Gastroesophageal sphincter (tissue), 4 donors: ENCODE measurements at places on chromosomes 11 and 22.
A peak's percentile ranks its signal among the peaks of the same experiment; 100 is the strongest.

GRCh38 chr22:36544107-36544620 lies 15.2 kb upstream of the EIF3D start:
- ATAC-seq: no peak

DNA sequence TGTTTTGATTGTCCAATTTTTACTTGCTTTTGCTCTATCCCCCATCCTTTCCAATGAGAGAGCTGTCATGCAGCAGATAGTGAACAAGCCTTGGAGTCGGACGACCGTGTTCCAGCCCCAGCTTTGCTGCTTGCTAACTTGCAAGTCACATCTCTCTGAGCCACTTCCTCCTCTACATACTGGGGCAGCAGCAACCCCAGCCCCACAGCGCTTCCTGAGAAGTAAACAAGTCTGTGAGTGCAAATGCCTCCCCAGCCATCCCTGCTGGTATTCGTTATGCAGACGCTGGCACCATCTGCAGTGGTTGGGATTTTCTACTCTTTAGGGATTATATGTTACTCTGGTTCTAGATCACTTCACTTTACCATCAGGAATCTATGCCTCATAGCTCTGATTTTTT lies 35.0 kb downstream of the TPBGL start:
- no peak for ATAC-seq

- ATAC-seq: no peak
Measured at GRCh38 chr11:47378836-47379170, 456 bp upstream of the SPI1 start.

DNA sequence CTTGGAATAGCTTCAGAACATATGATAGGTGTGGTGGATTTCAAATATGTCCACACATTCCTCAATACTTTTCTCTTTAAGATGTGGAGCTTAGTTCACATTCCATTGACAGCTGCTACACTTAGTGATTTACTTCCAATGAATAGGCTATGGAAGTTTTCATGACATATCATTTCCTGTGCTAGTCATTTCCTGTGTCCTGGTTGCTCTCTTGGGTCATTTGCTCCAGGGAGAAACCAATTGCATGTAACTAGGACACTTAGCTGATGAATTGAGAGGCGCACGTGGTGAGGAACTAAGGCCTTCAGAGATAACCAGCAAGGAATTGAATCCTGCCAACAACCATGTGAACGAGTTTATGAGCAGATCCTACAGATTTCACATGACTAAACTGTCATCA lies 120.9 kb downstream of the SLC17A6 start:
- ATAC-seq: no peak

DNA sequence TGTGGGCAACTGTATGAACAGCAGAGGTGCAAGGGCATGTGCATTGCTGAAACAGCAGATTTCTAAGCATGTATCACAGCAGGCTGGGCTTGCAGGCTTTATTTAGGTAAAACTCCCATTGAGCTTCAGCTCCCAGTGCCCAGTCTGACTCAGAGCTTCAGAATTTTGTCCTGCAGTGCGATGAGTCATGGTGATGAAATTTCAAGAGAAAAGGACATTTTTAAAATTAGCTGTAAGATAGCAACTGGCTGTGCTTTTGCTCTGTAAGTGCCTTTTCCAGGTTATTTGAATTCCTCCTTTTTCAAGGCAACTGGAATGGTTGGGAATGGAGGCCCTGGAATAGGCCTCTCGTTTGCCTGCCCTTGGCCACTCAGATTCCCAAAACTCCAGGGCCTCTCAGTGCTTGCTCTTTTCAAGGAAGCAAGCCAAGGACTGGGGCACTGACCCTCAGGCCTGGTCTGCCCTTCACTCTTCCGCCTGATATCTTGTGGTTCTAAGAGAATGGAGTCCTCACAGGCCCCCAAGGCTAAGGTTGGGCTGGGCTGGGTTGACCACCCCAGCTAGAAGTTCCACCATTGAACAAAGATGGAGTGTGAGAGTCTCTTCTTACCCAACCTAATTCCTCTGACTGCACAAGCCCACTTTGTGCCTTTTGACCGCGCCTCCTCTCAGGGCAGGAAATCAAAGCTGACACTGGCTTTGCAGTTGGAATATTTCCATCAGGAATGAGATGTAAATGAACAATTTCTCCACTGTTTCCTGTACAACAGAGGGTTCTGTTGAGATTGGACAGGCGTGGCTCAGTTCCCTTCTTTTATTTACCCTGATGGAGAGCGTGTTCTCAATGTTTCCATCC lies 59.5 kb upstream of the PRSS23 start:
- peak; percentile 76 for ATAC-seq

DNA sequence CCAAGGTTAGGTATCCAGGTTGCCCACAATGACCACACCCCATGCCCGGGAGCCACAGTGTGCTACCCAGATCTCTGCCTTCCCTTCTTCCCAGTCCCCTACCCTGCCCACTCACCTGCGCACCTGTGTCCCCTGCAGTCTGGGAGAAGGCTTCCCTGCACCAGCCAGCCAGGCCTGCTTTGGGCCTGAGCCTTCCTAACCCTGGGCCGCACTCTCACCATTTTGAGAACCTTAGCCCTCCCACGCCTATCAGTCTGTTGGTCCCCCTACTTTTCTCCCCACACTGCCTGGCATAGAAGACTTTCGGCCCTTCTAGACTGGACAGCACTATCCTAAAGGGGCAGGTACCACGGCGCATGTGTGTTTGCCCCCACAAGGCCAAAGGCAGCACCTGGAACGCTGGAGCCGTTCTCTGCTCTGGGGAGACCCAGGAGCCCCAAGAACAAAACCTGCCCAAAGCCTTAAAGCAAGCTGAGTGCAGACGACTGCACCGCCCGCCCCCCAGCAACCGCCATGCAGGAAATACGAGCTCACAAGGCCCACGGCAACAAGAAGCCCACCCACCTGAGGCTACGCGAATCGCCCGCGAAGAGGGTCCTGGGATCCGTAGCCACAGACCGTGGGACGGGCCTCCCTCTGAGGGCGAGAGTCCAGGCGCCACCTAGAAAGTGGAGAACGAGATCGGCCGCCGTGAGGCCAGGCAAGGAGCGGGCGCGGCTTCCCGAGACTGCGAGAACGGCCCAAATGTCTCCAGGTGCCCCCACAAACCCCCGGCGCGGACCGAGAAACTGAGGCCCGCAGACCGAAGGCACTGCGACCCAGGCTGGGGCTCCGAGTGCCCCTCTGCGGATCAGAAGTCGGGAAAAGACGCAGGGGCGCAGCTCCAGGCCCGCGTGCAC lies 546 bp downstream of the GNB1L start:
- ATAC-seq: peak; percentile 2

GRCh38 chr11:128559496-128560103 lies 27.8 kb downstream of the ETS1 start:
- ATAC-seq: no peak

DNA sequence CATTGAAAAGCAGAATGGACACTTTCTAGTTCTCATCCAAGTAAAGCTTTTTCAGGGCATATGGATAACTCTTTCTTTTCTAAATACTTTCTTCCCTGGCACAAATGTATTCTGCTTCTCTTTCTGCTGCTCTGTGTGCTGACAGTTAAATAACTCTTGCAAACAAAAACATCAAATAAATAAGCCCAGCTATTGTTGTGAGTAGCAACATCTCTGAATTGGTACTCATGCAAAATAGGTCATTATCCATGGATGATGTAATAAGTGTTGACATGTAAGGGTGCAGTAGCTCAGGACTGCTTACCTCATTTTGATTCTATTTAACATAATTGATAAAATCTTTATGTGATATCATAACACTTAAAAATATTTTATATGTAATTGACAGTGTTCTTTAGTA lies 164.3 kb downstream of the MSANTD4 start:
- ATAC-seq: no peak

GRCh38 chr11:114886644-114887265 lies 208.4 kb downstream of the NXPE2 start:
- no peak for ATAC-seq

DNA sequence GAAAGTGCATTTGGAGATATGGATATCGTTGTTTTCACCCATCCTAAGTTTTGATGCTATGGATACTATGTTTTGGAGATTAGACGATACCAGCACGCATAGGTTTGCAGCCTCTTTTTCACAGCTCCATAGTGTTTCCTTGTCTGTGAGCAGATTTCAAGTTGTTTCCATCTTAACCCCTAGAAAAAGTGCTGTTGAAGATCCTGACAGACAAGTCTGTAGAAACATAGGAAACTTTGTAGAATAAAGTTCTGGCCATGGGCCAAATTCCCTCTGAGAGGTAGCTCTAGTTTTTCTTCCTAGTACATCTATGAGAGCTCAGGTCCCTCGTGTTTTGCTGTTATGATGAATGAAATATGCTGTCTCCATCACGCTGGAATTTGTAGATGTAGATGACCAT lies 32.4 kb downstream of the ST3GAL4 start:
- no peak for ATAC-seq

- ATAC-seq: peak; percentile 29
Measured at GRCh38 chr11:66617155-66617834, 865 bp downstream of the RBM14 start.

DNA sequence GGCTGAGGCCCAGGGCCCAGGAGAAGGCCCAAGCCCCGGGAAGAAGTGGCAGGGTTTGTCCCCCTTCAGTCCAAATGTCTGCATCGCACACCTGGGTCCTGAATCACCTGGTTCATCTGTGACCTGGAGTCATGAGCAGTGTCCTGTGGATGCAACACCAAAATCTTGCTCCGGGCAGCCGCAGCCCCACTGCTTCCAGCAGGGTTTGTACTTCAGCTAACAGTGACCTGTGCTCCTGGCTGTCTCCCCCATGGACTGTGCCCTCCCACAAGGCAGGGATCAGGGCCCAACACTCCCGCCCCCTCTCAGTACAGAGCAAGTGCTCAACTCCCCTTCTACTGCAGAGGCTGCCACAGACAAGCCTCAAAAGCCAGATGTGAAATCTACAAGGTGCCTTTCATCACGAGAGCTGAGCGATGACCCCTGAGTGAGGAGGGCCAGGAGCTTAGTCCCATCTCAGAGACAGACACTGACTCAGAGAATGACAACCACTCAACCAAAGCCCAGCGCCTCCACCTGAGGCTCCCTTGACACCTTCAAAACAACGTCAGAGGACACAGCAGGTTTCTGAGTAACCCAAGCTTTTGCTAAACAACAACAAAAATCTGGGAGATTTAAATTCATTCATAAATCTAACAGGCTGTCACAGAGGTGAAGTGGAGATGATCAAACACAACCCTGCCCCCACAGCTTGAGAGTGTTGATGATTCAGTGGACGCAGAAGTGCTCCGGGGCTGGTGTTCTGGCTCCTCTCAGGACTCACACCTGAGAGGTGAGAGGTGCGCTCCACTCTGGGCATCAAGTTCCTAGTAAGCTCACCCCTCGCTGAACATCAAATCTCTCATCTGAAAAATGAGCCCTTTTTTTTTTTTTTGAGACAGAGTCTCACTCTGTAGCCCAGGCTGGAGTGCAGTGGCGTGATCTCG lies 3.4 kb downstream of the KIAA0930 start:
- no peak for ATAC-seq

DNA sequence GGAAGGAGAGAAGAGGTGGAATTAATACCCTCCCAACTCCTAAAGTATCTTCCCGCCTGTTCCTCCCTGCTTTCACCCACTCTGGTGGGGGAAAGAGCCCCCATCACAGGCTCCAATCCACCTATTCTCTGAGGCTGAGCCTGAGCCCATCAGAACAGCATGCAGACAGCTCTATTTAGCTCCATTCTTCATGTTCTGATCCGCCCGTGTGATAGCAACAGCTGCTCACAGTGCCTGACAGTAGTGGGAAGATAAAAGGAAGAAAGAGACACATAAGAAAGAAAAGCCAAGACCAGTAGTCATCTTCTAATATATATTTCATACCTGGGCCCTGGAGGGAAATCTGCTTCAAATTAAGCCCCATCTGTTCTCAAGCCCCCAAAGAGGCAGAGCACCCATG lies 80.3 kb upstream of the AKIP1 start:
- ATAC-seq: no peak

- no peak for ATAC-seq
Measured at GRCh38 chr11:71334191-71334590, 81.8 kb upstream of the SHANK2 start.

GRCh38 chr22:37056246-37056645 lies 4.7 kb downstream of the KCTD17 start:
- no peak for ATAC-seq

- ATAC-seq: no peak
Measured at GRCh38 chr22:39707816-39708215, 137.3 kb downstream of the CACNA1I start.

GRCh38 chr22:28906312-28906711 lies 22.9 kb downstream of the ZNRF3 start:
- no peak for ATAC-seq

- ATAC-seq: peak; percentile 72
Measured at GRCh38 chr22:50599816-50600455, 657 bp upstream of the MAPK8IP2 start.

DNA sequence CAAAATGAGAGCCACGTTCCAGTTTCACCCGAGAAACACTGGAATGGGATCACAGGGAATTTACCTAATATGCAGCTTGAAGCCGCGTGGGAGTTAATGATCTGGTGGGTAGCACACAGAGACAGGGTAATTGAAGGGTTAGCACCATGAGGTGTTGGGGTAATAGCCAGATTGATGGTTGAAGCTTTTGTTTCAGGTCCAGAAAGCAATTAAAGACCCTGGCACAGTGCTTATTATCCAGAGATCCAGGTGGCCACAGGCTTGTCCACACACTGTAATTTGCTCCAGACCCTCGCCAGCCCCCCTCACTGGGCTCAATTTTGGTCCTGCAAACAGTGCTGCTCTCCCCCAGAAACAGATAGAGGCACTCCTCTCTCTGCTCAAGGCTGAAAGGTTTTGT lies 282.5 kb upstream of the ISX start:
- no peak for ATAC-seq
